HCT116 (cell line): ENCODE measurements at places on chromosomes 3 and 15. TPM values are rescaled to one million over a fixed set of nuclear protein-coding genes. Genes with fewer than 3 reads are reported as not detected.

DNA sequence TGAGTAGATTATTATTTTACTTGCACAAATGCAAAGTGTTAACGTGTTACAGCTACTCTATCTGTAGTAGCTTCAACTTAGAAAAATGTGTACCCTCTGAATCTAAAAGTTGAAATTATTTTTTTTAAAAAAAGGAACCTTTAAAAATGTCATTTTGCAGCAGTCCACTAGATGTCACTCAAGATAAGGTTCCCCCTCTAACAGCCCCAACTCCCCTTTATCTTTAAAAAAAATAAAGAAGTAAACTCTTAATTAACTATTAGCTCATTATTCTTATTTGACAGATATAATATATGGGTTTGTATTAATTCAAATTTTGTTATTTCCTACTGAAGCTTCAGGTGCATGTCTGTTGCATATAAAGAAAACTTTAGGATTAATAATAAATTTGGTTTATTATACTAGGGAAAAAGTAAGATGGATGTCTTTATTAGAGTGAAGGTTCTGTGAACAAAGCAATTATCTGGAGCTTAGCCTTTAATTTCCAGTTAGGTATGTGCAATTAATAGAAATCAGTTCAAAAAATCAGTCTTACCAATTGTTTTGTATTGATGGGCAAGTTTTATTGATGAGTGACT, 288.5 kb downstream of the VGLL3 start:
- DNase-seq = no peak

GRCh38 chr15:35834866-35835265, 288.9 kb upstream of the DPH6 start:
- no peak for DNase-seq

The SLC28A2 gene
- not detected for total RNA-seq

- DNase-seq = no peak
These were observed 3.4 kb upstream of the DISP2 start for GRCh38 chr15:40354408-40355171.

The NMB gene
- total RNA-seq = 9.8 TPM

The GP5 gene
- total RNA-seq = 0.15 TPM

- DNase-seq = no peak
These were observed 352.1 kb downstream of the MECOM start for GRCh38 chr3:169311381-169311780.

DNA sequence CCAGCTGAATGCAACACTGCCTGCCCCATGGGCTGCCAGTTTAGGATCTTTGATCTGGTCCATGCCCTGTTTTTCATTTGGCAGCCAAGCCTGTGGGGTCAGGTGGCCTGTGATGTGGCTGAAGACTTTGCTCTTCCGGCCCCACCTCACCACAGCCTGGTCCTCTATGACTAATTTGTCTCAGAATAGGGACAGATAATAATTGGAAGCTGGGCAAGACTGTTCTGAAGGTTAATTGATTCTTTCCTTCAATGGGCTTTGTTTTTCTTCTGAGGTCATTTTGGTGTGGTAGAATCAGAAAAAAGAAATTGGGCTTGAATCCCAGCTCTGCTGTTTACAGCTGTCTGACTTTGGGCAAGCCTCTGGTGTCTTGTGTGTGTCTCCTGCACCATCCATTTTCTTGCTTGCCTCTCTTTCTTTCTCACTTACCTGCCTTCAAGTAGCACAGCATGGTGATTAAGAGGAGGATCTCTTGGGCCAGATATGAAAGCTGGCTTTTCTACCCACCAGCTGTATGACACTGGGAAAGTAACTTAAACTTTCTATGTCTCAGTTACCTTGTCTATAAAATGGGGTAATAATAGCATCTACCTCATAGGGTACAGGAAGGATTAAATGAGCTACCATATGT, 24.2 kb downstream of the ABHD2 start:
- DNase-seq = peak; percentile 72

The MST1 gene
- 15.4 TPM for total RNA-seq

The IGF1R gene
- total RNA-seq = 16.3 TPM

- no peak for DNase-seq
These were observed 37.0 kb downstream of the GMNC start for GRCh38 chr3:190825386-190826016.

DNA sequence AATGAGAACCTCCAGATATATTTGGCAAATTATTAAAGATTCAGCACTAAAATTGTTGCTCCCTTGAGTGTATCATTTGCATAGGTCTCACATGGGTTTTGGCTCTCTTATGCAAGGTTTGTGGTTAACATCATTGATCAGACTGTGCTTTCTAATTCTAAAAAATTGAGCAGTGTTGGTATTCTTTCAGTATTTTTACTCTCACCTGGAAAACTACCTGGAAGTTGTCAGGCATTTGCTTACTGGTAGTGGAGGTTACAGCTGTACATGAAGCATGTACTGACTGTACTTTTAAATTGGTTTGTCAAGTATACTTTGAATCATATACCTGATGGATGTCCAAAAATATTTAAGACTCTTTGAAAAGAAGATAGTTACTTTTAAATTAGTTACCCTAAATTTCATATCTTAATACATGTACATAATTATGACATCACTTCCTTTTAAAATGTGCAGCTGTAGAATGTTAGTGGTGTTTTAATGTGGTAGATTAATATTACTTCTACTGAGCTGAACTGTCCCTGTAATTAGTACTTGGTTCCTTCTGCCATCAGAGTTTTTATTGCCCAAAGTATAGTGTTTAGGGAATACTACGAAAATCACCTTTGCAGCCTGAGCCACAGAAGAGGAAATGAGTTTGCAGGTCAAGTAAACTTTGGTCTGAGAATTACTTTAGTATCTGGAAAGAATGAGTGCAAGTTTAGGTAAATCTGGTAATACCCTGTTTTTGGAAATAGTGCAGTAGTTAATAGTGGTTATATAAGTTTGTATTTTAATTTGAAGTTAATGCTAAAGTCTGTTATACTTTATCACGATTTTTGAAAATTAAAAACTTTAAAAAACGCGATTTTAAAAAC, 2.8 kb downstream of the CHD2 start:
- DNase-seq = no peak

DNA sequence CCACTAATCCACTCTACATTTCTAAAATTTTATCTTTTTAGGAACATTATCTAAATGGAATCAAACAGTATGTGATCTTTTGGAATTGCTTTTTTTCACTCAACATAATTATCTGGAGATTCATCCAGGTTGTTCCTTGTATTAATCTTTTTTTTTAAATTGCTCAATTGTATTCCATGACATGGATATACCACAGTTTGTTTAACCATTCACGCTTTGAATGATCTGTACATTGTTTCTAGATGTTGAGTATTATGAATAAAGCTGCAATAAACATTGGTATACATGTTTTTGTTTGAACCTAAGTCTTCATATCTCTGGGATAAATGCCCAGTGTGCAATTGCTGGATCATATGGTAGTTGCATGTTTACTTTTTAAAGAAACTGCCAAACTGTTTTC, 5.5 kb downstream of the CTDSPL start:
- DNase-seq = no peak

DNA sequence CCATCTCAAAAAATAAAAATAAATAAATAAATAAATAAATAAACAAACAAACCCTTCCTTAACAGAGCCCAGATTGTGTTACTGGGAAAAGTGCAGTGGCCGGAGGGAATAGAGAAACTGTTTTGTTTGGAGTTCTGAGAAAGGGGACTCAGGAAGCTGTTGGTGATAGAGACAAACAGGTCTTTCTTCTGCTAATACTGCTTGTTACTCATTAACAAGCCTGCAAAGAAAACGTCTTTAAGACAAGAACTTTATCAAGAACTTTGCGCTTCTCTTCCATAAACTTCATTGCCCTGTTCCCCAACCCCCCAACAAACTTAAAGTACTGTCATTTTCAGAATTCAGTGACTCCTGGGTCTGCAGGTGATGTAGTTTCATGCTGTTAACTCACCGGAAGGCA, 68.8 kb upstream of the GSK3B start:
- DNase-seq = no peak

GRCh38 chr15:101004986-101005747, 86.0 kb downstream of the LRRK1 start:
- DNase-seq = no peak

DNA sequence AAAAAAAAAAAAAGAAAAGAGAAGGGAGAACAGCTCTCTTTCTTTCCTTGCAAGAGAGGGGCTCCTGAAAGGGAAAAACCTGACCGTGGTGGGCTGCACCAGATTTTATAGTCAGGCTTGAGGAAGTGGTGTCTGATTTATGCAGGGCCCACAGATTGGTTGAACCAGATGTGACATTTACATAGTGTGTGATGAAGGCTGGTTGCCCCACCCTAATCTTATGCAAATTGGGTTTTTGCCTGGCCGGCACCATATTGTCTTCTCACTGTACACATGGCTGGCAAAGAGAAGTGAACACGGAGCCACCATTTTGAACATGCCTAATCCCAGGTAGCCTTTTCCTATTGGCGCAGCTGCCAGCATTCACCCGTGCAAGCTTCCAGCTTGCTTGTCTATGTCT, 154.4 kb downstream of the OXSM start:
- DNase-seq = no peak

- DNase-seq = peak; percentile 43
These were observed 11.1 kb downstream of the RUVBL1 start for GRCh38 chr3:128112357-128112968.
